ENCODE measurements at places on chromosomes 3 and 15. TPM values are rescaled to one million over a fixed set of nuclear protein-coding genes. Genes with fewer than 3 reads are reported as not detected.

Gene GOLGA8J
- total RNA-seq = not detected

Gene A4GNT
- not detected for total RNA-seq

DNA sequence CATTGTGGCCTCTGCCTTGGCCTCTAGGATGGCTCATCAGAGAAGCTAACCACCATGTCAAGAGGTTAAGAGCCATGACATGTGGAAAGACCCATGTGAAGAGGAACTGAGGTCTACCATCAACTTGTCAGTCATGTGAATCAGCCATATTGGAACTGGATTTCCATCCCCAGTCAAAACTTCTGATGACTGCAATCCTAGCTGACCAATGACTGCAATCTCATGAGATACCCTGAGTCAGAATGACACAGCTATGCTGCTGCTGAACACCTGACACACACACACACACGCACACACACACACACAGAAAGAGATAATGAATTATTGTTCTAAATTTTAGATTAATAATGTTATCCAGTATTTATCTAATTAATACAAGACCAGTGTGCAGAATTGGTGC lies 337.5 kb upstream of the LMCD1 start:
- DNase-seq = no peak

Gene SGO1
- total RNA-seq = 3.8 TPM

DNA sequence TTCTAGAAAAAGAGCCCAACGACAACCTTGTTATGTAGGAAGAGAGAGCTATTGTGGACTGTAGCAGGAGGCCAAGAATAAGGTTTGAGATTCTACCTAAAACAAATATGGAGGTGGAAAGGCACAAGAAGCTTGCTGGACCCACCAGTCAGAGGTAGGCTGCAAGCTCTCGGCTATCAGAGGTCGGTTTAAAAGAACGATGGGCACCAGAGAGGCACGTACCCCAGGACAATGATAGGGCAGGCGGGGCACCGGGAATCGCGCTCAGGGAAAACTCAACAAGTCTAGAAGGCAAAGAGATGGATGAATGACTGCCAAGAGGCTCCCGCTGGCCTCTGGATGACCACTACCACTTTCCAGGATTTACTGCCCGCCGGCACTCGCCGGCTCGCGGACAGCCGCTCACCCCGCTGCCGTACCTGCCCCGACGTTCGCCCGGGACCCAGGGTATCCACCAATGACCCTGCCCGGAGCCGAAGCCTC lies 1.1 kb downstream of the HDGFL3 start:
- DNase-seq = peak; percentile 50

- no peak for DNase-seq
Measured at GRCh38 chr15:92669432-92669831, 13.9 kb upstream of the FAM174B start.

GRCh38 chr15:67836477-67836876 lies 3.4 kb downstream of the RNU6-1 start:
- DNase-seq = peak; percentile 81

DNA sequence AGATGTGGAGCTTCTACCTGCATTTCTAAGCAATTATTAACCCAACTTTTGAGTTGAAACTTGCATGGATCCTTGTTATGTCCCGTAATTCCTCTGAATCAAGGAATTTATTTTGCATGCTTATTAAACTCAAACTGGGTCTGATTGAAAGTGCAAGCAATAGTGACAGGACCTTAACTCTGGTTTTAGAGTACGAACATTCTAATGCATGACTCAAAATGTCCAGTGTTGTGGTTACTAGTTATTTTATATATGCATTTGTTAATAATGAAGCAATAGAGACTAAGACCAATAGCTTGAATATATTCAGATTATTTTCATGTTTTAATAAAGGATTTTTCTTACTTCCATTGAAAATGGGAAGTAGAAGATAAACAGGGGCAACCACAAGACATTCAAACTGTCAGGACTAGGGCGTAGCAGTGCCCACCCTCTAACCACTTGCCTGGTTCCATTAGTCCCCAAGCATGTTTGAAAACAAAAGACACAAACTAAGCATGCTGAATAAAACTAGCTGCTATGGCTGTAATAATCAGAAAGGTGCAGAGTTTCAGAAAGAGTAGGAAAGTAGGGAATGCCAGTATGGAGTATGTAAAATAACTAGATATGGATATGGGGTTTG lies 28.1 kb downstream of the OIP5 start:
- DNase-seq = no peak

- DNase-seq = peak; percentile 22
Measured at GRCh38 chr3:102614585-102614984, 179.8 kb downstream of the ZPLD1 start.

Gene GTF2A2
- 43.6 TPM for total RNA-seq

- no peak for DNase-seq
Measured at GRCh38 chr3:57659806-57660439, 33.0 kb downstream of the DENND6A start.

Gene ERICH6
- total RNA-seq = not detected

- no peak for DNase-seq
Measured at GRCh38 chr3:73707772-73708171, 83.0 kb upstream of the PDZRN3 start.

Gene PLSCR2
- not detected for total RNA-seq

Gene TMCC1
- total RNA-seq = 49.1 TPM

Gene MYZAP
- 3.5 TPM for total RNA-seq

Gene WNT5A
- 45.7 TPM for total RNA-seq

Gene PRR20G
- total RNA-seq = not detected

Gene TMEM45A
- total RNA-seq = 19.9 TPM

Gene GCNT3
- total RNA-seq = 5.3 TPM

Gene KBTBD12
- 38.2 TPM for total RNA-seq

DNA sequence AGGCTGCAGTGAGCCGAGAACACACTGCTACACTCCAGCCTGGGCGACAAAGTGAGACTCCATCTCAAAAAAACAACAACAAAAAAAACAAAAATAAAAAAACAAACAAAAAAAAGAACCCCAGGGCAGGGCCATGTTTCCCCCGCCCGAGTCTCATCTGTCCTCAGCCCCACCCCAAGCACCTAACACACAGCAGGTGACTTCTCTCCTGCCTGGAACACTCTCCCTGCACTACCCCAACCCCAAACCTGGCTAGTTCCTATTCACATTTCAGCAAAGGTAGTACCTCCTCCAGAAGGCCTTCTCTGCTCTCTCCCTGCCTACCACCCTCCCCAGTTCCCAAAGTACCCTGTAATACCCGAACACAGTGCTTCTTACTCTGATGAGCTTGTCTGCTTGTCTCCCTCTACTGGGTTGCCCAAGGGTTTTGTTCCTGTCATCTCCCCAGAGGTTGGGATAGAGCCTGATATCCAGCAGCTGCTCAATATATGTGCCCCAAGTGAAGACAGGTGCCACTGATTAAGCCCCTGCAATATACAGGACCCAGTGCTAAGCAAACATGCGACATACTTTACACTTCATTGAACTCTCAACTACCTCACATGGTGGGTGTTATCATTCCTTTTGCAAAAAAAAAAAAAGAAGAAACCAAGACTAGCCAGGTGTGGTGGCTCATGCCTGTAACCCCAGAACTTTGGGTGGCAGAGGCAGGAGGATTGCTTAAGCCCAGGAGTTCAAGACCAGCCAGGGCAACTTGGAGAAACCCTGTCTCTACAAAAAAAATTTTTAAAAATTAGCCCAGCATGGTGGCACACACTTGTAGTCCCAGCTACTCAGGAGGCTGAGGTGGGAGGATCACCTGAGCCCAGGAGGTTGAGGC lies 103.6 kb downstream of the DAPK2 start:
- DNase-seq = no peak

DNA sequence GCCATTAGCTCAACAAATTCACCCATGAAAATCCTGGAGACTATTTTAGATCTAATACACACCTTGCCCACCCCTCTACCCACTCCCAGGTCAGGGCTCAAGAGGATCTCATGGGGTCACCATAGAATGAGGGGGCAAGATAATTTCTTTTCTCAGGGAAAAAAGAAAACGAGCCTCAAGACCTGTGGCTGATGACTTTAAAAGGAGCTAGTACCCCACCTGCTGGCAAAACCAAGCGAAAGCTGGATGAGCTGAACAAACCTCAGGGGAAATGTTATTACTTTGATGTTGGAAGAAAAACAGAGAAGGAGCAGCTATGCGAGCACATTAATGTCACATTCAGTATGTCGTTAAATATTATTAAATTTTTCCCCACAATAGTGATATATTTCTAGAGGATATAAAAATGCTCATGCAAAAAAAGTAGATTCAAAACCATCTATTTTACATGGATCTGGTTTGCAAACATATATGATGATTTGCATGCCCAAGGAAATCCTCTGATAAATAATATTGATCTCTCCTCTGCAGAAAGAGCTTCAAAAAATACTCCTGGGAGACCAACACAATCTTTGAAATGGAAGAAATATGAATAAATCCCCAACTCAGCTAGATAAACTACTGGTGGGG lies 37.7 kb downstream of the PLD1 start:
- DNase-seq = peak; percentile 85

Gene CPN2
- total RNA-seq = not detected

DNA sequence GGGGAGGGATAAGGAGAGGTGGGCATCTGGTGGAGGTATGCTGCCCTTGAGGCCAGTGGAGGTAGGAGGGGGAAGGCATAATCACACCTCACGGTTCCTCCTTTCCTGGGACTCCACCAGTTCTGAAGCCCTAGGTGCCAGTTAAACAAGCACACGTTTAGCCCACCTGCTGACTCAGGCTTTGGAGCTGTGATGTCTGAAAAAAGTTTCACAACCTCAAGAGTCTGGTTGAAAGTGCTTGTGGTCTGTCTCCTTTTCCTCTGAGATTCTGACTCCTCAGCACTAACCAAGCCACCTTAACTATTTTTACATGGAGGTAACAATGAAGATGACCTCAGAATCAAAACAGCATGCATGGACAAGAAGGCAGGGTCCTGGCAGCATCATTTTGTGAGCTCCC lies 23.0 kb downstream of the HPS3 start:
- no peak for DNase-seq

Gene MINAR1
- total RNA-seq = 0.82 TPM

Gene ZNF860
- 1.9 TPM for total RNA-seq

- DNase-seq = no peak
Measured at GRCh38 chr3:70231266-70231701, 81.2 kb downstream of the MDFIC2 start.

Gene KLF13
- total RNA-seq = 37.5 TPM

Gene NR1I2
- not detected for total RNA-seq

DNA sequence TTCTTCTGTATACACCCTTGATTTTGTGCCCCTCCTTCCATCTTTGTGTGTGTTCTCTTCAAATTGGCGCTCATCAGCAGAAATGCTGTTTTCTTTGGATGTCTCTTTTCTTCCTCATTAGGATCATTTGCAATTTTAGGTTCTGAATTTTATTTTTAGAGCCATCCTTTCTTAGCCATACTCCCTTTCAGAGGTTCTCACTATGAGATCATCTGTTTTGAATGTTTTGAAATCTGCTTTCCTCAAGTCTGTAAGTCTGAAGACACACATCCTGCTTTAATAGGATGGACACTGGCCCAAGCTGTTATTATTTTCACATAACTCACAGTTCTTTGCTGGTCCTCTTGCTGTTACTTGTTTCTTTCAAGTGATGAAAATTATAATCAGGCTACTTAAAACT lies 124.8 kb downstream of the BDH1 start:
- peak; percentile 66 for DNase-seq

DNA sequence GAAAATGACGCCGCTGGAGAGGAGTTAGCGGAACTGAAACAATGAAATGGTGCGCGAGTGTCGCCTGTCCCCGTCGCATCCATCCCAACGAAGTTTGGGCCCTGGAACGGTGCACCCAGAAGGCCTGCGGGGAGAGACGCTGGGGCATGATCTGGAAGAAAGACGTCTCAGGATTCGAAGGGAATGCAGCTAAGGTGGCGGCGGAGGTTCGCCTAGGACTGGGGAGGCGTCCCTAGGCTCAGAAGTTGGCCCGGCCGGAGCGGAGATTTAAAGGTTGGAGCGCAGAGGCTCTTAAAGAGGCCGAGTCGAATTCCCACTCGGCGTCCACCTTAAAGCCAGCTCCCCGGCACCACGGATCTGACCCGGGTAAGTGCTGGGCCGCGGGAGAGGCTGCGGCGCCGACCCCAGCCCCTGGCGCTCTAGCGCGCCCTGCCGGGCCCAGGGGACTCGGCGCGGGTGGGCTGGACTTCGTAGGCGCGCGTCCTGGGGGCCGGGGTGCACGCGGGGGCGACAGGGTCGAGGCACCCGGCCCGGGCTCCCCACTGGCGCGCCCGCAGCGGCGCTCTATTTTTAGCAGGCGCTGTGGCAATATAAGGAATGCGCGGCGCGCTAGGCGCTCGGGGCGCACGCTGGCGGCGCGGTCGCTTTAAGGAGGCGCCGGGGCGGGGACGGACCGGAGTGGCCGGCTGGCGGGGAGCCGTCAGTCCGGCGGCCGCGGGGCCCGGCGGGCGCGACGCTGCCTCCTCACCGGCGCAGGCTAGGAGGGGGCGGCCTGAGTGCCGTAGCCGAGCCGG lies at the start of gene MRAS:
Gene MRAS (plus strand): TSS at position 620 of the 794 bp plus-strand sequence. CDS start 24,305 bp downstream, outside the sequence.
- peak; percentile 86 for DNase-seq

GRCh38 chr3:130876594-130876993 lies 17.3 kb upstream of the ATP2C1 start:
- no peak for DNase-seq

GRCh38 chr3:167852216-167852615 lies 116.7 kb downstream of the SERPINI1 start:
- no peak for DNase-seq

- DNase-seq = peak; percentile 31
Measured at GRCh38 chr15:69629631-69630161, 177.1 kb downstream of the RPLP1 start.

DNA sequence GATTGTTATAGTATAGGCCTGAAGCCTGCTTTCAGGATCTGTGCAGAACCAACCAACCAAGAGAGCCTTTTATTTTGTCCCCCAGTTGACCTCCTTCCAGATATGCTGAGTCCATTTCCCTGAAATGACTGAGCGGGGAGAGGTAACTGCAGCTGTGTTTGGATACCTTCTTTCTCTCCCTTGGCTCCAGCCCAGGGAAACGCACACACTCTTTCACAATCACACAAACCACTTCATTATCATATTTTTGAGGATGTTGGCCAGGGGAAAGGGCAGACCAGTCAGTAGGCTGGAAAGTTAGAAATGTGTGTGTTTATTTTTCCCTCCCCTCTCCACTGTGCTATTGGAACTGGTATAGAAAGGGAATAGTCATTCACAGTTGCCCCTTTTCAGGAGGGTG lies 417.7 kb upstream of the TBL1XR1 start:
- DNase-seq = peak; percentile 78

Gene CA12
- total RNA-seq = 8.9 TPM

All from tongue (tissue), 3 donors.